ENCODE measurements at places on chromosomes 1 and 21. TPM values are rescaled to one million over a fixed set of nuclear protein-coding genes. Genes with fewer than 3 reads are reported as not detected.

- no peaks in the 10 kb centered on the region for H3K36me3 ChIP-seq
- no peak overlapping the region for H3K4me3 ChIP-seq
- peaks cover 8% of the 10 kb centered on the region for H3K4me1 ChIP-seq
- H3K27me3 ChIP-seq = no peaks in the 10 kb centered on the region
These were observed 50.3 kb downstream of the HIVEP3 start for GRCh38 chr1:41868241-41868998.

- H3K4me3 ChIP-seq = no peak overlapping the region
- DNase-seq = no peak
- no peak overlapping the region for H3K27ac ChIP-seq
- H3K36me3 ChIP-seq = no peaks in the 10 kb centered on the region
- no peaks in the 10 kb centered on the region for H3K27me3 ChIP-seq
These were observed 66.2 kb downstream of the SGIP1 start for GRCh38 chr1:66599899-66600737.

- peaks cover 10% of the 10 kb centered on the region for H3K4me1 ChIP-seq
- H3K27ac ChIP-seq = peak overlapping the region; percentile 60
- peaks cover 24% of the 10 kb centered on the region for H3K36me3 ChIP-seq
These were observed 2.9 kb downstream of the LMO4 start for GRCh38 chr1:87331365-87332241.

DNA sequence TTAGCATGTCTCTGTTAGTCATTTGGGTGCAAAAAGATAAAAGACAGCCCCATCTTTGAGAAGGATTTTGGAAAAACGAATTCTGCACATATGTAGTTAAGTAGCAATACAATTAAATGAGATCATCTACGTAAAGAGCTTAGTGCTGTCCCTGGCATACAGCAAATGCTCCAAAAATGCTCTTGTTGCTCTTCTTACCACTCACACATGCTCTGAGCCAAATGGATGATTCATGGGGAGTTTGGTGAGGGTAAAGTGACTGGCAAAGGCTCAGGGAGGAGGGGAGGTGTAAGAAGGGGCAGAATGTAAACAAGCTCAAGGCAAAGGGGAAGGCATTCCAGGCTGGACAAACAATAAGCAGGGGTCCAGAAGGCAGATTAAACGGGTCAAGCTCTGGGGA is 191.9 kb downstream of the AK5 start:
- H3K36me3 ChIP-seq = no peaks in the 10 kb centered on the region
- H3K27ac ChIP-seq = no peak overlapping the region
- no peaks in the 10 kb centered on the region for H3K27me3 ChIP-seq
- no peaks in the 10 kb centered on the region for H3K4me1 ChIP-seq

GRCh38 chr21:23026878-23027277 is 2028.7 kb downstream of the NCAM2 start:
- H3K4me1 ChIP-seq = no peaks in the 10 kb centered on the region
- H3K4me3 ChIP-seq = no peak overlapping the region
- DNase-seq = no peak
- no peaks in the 10 kb centered on the region for H3K36me3 ChIP-seq
- no peaks in the 10 kb centered on the region for H3K27me3 ChIP-seq

DNA sequence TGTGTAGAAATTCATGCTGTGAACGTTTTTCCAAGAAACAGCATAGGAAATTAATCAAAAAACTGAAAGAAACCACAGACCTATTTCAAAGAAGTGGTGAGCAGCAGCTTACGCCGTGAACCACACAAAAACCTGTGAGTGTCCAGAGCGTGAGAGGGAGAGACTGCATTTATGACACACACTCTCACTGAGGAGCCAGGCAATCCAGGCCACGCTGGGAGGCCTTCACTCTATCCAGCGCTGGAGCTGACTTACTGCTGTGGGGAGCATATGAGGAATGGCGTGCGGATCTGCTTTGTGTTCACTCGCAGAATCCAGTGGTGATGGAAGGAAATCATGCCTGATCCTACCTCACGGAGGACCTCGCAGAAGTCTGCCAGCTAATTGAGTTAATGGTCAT is 12.7 kb downstream of the ADAMTS1 start:
- no peaks in the 10 kb centered on the region for H3K4me1 ChIP-seq
- peaks cover 3% of the 10 kb centered on the region for H3K36me3 ChIP-seq
- DNase-seq = no peak
- no peak overlapping the region for H3K4me3 ChIP-seq
- H3K27me3 ChIP-seq = no peaks in the 10 kb centered on the region

GRCh38 chr1:931380-932172 is 7.9 kb downstream of the SAMD11 start:
- DNase-seq = no peak
- peaks cover 67% of the 10 kb centered on the region for H3K27me3 ChIP-seq
- H3K27ac ChIP-seq = no peak overlapping the region
- H3K4me3 ChIP-seq = no peak overlapping the region

DNA sequence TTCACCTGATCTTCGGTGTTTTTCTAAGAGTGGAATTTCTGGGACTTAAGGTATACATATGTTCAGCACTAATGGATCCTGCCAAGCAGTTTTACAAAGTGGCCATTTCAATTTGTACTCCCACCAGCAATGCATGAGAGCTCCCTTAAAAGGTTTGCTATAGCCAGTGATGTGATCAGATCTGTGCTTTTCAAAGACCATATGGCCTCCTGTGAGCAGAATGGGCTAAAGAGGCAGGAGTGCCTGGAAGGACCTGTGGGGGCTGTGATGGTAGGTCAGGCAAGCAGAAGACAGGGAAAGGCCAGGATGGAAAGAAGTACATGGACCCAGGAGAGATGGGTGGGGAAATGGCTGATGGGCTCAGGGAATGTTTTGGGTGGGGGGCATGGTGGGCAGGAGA is 252.7 kb downstream of the DISC1 start:
- H3K27ac ChIP-seq = no peak overlapping the region
- H3K36me3 ChIP-seq = peaks cover 2% of the 10 kb centered on the region
- no peak for DNase-seq
- H3K4me3 ChIP-seq = no peak overlapping the region

- H3K4me1 ChIP-seq = peaks cover under 1% of the 10 kb centered on the region
- H3K27ac ChIP-seq = no peak overlapping the region
- peak; percentile 94 for DNase-seq
- H3K36me3 ChIP-seq = no peaks in the 10 kb centered on the region
- no peaks in the 10 kb centered on the region for H3K27me3 ChIP-seq
These were observed 55.7 kb upstream of the CD1D start for GRCh38 chr1:158124999-158125398.

The NHLH1 gene
- 1.3 TPM for total RNA-seq

The TTC22 gene
- total RNA-seq = 0.59 TPM

GRCh38 chr1:14561014-14561693 is 37.3 kb upstream of the KAZN start:
- H3K4me3 ChIP-seq = no peak overlapping the region
- no peak overlapping the region for H3K27ac ChIP-seq
- no peaks in the 10 kb centered on the region for H3K27me3 ChIP-seq
- H3K4me1 ChIP-seq = no peaks in the 10 kb centered on the region

GRCh38 chr1:232209357-232209756 is 420.6 kb downstream of the SIPA1L2 start:
- peaks cover 5% of the 10 kb centered on the region for H3K4me1 ChIP-seq
- DNase-seq = no peak
- H3K27ac ChIP-seq = no peak overlapping the region
- H3K4me3 ChIP-seq = no peak overlapping the region
- no peaks in the 10 kb centered on the region for H3K27me3 ChIP-seq

DNA sequence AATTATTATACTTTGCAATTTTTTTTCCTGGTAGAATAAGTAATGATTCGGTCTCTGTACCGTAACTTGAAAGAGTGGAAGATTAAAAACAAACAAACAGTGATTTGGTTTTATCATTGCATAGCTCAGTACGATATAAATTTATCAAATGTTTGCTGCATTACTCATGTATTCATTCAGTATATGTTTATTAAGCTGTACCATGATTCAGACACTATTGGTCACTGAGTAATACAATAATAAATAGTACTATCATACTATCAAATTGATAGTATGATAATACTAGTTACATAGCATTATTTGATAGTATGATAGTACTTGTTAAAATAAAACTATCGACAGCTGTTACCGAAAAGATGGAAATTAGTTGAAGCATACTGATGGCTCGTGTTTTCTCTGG is 12.1 kb downstream of the CENPF start:
- no peaks in the 10 kb centered on the region for H3K4me1 ChIP-seq
- peaks cover 69% of the 10 kb centered on the region for H3K36me3 ChIP-seq
- DNase-seq = no peak
- no peak overlapping the region for H3K27ac ChIP-seq
- no peaks in the 10 kb centered on the region for H3K27me3 ChIP-seq

- no peaks in the 10 kb centered on the region for H3K27me3 ChIP-seq
- no peak overlapping the region for H3K4me3 ChIP-seq
- no peaks in the 10 kb centered on the region for H3K36me3 ChIP-seq
- 0 out of 2 replicates have a peak, but pooled peaks cover 5% of the 10 kb centered on the region for H3K4me1 ChIP-seq
These were observed 43.8 kb upstream of the MARK1 start for GRCh38 chr1:220484135-220484534.

Data from H9 (cell line).